ENCODE measurements at places on chromosomes 5 and 9. TPM values are rescaled to one million over a fixed set of nuclear protein-coding genes. Genes with fewer than 3 reads are reported as not detected.

The HRCT1 gene
- total RNA-seq: 0.32 TPM

The IFNA13 gene
- not detected for total RNA-seq

The FREM1 gene
- total RNA-seq: not detected

The DMRT3 gene
- total RNA-seq: not detected

The ABCA1 gene
- total RNA-seq: 16.8 TPM

The CCDC171 gene
- 1.1 TPM for total RNA-seq

The NOXA1 gene
- 2.1 TPM for total RNA-seq

The FOXD4L6 gene
- total RNA-seq: not detected

The ANKRD34B gene
- total RNA-seq: not detected

The CCDC192 gene
- not detected for total RNA-seq

The GRK6 gene
- total RNA-seq: 30.5 TPM

The LRRC14B gene
- total RNA-seq: not detected

The CANX gene
- total RNA-seq: 535 TPM

The SERF1A gene
- total RNA-seq: 8.1 TPM

The NADK2 gene
- total RNA-seq: 15.9 TPM

The LCN1 gene
- total RNA-seq: not detected

The CD14 gene
- 3.2 TPM for total RNA-seq

The ANKRD20A1 gene
- 0.97 TPM for total RNA-seq

The PRDM9 gene
- total RNA-seq: not detected

The TTC39B gene
- 4.0 TPM for total RNA-seq

The ZNF366 gene
- 12.3 TPM for total RNA-seq

The ARHGAP26 gene
- total RNA-seq: 9.7 TPM

The IFNA21 gene
- total RNA-seq: not detected

The PLPPR1 gene
- not detected for total RNA-seq

The GPX8 gene
- total RNA-seq: 35.9 TPM

The OR1Q1 gene
- not detected for total RNA-seq

The PTAR1 gene
- 100 TPM for total RNA-seq

The PRXL2C gene
- 20.6 TPM for total RNA-seq

The SLCO6A1 gene
- total RNA-seq: not detected

The UNC13B gene
- 33.4 TPM for total RNA-seq

The EPB41L4B gene
- total RNA-seq: 0.16 TPM

The CDC25C gene
- total RNA-seq: 3.7 TPM

The BTF3 gene
- total RNA-seq: 173 TPM

The GAPT gene
- total RNA-seq: not detected

The GABRA1 gene
- total RNA-seq: not detected

The MYMK gene
- total RNA-seq: not detected

The FGFR4 gene
- 3.6 TPM for total RNA-seq

The ASTN2 gene
- 2.6 TPM for total RNA-seq

The SLC4A9 gene
- total RNA-seq: under 0.01 TPM

The OLFML2A gene
- total RNA-seq: 0.32 TPM

The EQTN gene
- not detected for total RNA-seq

The NCS1 gene
- total RNA-seq: 15.5 TPM

The SEMA5A gene
- 0.31 TPM for total RNA-seq
